T-helper 17 cell (primary cell): ENCODE measurements at places on chromosomes 5 and 9.

- DNase-seq, result no peak
Observed at GRCh38 chr9:114445616-114446015, 57.8 kb upstream of the AKNA start.

DNA sequence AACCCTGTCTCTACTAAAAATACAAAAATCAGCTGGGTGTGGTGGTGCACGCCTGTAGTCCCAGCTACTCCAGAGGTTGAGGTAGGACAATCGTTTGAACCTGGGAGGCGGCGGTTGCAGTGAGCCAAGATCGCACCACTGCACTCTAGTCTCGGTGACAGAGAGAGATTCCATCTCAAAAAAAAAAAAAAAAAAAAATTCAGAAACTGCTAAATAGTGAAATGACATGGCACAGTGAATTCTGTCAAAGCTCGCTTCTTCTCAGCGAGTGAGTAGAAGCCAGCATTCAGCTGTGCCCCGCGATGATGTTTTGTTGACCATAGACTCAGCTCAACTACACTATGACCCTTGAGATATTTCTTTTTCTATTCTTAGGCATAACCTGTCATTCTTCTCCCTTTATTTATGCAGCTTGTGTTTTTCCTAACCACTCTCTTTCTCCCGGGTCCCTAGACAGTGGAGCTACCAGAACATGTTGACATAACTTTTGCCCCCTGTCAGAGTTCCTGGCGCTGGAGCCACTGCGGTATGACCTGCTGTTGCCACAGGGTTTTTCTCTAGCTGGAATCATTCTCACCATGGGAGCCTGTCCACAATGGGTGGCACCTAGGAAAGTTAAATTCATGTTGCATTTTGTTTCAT, 13.5 kb upstream of the IQGAP2 start:
- no peak for DNase-seq

DNA sequence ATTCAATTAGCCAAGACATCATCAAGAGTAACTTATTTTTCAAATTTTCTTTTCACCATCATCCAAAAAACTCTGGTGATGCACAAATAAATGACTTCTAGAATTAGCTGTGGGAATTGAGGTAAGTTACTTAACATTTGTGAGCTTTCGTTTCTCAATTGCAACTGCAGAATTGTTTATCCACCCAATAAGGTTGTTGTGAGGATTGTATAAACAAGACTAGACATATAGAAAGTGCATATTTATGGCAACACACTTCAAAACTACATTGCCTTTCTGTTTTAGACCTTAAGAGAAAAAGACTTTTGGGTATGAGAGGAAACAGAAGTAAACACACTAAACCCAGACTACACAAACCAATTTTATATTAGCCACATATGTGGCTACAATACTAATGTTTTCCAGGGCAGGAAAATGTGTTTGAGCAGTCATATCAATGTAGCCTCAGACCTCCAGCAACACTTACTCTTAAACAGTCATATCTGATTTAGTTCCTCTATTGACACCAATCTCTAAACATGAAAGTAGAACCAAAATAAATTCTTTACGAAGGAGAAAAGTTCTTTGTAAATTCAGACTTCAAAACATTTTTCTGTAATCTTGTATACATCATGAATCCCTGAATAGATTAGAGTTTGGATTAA, 488.0 kb upstream of the CYLC2 start:
- no peak for DNase-seq

- DNase-seq, result no peak
Observed at GRCh38 chr5:5298068-5298633, 124.3 kb upstream of the ICE1 start.

- DNase-seq, result no peak
Observed at GRCh38 chr9:69816735-69817134, 3.9 kb upstream of the CFAP95 start.

DNA sequence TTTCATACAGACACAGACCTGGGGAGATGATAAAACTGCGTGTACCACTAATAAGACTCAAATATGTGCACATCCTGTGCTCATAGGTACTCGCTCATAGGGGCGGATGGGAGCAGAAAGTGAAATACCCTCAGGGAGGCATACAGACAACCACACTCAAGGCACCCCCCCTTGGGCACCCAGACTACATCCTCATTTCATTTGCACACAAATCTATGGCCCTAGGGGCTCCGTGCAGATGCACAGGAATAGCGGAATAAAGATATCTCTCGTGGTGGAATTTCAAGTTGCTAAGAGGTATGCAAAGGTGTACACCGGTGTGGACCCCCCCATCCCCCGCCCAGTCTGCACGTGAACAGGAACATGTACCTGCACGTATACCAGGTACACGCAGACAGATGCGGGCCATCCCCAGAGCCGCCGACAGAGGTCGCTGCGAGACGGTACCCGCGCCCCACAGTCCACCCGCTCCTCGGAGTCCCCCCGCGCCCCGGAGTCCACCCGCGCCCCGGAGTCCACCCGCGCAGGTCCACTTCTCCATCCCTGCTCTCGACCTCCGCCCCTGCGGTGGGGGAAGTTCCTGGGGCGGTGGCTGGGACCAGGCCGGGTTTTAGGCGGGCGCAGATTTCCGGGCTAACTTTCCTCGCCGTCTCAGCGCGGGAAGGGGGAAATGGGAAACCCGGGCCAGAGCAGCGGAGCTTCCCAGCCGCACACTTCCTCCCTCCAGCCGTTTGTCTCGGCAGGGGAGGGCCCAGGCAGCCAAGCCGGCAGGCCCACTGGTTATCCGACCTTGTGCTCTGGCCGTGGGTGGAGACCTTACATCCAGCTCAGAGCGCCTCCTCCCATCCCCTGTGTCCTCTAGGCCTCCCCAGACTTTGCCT, 1.0 kb upstream of the IL12B start:
- peak; percentile 75 for DNase-seq

GRCh38 chr5:133381571-133382365, 230.6 kb downstream of the FSTL4 start:
- no peak for DNase-seq

DNA sequence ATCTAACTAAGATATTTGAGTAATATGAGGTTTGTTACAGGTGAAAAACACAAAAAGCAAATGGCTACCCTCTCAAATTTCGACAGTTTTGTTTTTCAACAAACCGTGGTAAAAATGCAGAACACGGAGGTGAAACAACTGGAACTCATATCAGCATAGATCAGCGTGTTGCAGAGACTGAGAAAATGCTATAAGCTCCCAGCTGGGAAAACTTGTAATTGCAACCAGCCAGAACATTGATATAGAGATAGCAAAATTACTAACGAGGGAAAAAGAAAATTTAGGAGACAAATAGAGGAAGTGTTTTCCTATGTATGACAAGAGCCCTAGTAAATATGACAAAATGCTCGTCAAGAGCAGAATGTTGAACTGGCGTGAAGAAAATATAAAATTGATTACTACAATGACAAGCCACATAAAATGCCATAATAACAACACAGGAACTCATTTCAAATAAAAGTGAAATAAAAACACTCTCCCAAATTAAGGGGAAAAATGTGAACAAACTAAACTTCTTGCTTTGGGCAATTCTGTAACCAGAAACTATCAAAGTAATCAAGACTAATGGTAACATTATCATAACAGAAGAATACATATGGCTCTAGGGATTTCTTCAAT, 1989.8 kb downstream of the EFNA5 start:
- DNase-seq, result no peak

GRCh38 chr9:70229579-70229978, 29.2 kb upstream of the SMC5 start:
- DNase-seq, result no peak

DNA sequence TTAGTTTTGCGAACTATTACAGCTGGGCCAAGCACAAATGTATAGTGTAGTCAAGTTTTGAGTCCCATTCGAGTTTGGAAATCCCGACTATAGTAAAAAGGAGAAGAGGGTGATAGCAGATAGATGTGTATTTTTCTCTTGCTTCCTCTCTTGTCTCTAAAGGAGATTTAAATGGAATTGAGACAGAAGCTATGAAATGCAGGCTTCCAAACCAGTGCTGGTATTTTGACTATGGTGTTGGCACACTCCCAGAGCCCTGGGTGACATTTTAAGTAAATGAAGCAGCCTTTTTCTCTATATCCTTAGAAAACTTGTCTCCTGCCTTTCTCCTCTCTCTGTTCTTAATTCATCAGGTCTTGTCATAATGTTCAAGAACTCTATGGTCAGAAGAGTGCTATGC, 17.7 kb upstream of the AUH start:
- no peak for DNase-seq

- no peak for DNase-seq
Observed at GRCh38 chr5:7897014-7897600, 28.2 kb downstream of the MTRR start.

DNA sequence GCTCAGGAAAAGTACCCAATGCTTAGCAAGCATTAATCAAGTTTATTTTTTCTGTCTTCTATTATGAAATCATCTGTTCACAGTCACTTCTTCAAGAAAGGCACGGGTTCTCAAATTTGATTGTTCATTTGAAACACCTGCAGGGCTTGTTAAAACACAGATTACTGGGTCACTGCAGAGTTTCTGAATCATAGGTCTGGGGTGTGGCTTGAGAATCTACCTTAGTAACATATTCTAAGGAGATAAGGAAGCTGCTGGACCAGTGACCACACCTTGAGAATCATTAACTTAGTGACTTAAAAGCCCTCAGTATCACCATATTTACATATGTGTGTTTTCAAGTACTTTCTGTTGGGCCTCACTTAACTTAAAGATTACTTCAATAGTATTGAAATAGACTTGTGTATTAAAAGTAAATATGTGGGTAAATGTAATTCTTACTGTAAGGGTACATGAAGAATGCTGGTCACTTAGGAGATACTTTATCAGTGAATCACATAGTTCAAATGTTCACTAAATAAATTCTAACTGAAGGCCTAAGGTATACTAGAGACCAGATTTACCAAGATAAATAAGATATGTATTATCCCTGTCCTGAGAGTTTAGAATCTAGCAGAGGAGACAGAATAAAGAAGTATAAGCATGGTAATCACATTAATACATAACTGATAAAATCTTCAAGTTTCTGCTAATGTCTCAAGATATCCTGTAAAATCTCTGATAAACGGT, 1342.1 kb upstream of the C9orf72 start:
- no peak for DNase-seq

DNA sequence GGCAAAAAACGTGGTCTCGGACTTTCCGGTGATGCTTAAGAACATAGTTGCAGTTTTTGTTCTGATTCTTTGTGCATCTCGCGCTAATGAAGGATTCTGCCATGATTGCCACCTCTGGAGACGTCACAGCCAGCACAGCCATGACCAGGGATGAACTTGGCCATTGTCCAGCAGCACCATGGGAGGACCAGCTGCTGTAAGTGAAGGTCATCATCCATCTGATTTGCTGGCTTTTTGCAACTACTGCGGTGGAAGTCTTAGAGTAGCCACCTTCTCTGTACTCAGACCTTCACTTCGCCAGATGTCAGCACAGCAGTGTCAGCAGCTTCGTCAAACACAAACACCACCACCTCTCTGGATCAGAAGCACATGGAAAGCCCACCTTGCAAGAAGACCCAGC, 45.7 kb downstream of the NSUN2 start:
- DNase-seq, result no peak

- no peak for DNase-seq
Observed at GRCh38 chr9:95756101-95756500, 119.4 kb upstream of the ERCC6L2 start.

DNA sequence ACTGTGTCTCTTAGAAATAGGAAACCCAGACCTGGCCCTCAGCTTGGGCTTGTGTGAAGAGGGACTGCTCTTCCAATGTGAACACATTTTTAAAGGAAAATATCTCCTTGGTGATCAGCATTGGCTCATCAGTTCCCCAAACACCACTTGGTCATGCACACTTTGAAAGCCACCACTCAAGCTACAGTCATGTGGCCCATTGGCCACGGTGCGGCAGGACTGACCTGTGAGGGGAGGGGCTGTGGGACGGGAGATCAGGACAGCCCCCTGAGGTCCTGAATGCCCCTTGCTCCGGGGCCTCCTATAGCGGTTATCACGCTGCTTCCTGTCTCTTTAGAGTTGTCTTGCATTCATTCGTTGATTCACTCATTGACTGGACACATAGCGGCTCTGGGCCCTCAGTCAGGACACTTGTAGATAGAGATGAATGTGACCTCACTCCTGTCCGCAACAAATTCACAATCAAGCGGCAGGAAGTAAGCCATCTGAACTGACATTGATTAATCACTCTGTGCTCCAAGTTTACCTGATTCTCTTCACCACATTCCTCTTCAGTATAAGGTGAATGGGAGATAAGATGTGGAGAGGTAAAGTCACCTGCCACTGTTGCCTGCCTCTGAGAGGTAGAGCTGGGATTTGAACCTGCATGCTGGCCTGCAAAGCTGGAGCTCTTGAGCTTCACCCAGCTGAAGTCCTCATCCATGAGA, 73.1 kb downstream of the COL15A1 start:
- no peak for DNase-seq

DNA sequence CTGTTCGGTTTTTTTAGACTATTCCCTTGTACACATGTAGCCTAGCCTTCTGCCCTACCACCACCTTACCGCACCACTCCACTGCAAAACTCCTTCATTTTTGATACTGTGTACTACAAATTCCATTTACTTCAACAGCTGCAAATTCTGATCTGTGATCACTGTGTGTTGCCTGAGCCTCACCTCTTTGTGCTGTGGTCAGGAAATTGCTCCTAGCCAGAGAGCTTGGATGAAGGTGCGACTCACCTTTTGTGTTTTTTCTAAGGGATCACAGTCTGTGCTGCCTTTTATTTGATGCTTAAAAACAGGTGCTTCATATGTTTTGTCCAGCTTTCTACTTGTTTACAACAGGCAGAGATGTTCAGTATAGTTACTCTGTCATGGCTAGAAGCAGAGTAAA, 31.5 kb downstream of the CSNK1G3 start:
- no peak for DNase-seq

DNA sequence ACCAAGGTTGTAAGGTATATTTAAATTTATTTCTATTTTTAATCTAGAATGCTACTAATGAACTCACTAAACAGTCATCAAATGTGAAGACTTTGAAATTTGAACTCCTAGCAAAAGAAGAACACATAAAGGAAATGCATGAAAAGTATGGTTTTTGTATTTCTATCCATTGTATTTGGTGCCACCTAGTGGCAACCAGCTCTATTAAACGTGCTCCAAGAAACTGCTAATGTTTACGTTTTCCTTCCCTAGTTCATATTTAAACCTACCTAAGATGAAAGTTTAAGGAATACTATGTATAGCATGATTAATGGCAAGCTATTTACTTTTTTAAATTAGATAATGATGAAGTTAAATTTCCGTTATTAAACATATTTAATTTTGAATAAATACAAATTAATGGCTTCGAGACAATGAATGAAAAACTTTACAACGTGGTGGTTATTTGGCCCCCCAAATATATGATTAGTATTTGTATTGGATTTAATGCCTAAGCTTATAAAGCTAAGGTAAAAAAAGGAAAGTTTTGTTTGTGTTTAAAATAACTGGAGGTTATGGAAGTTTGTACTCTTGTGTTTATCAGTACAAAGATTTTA, 115.9 kb upstream of the SH3GL2 start:
- no peak for DNase-seq

- DNase-seq, result no peak
Observed at GRCh38 chr9:76634356-76635054, 129.7 kb upstream of the PCA3 start.

- no peak for DNase-seq
Observed at GRCh38 chr9:132728497-132728896, 58.2 kb downstream of the GTF3C4 start.

- no peak for DNase-seq
Observed at GRCh38 chr5:59716029-59716428, 177.5 kb downstream of the PDE4D start.

- no peak for DNase-seq
Observed at GRCh38 chr5:169423580-169424278, 122.8 kb upstream of the SLIT3 start.

- no peak for DNase-seq
Observed at GRCh38 chr5:37495668-37496347, 116.7 kb downstream of the WDR70 start.
